A172 (cell line): ENCODE measurements at places on chromosomes 7 and 10.

- no peak for DNase-seq
Observed at GRCh38 chr10:96374639-96374984, 15.8 kb upstream of the OPALIN start.

- no peak for DNase-seq
Observed at GRCh38 chr10:19658131-19658530, 158.1 kb upstream of the PLXDC2 start.

DNA sequence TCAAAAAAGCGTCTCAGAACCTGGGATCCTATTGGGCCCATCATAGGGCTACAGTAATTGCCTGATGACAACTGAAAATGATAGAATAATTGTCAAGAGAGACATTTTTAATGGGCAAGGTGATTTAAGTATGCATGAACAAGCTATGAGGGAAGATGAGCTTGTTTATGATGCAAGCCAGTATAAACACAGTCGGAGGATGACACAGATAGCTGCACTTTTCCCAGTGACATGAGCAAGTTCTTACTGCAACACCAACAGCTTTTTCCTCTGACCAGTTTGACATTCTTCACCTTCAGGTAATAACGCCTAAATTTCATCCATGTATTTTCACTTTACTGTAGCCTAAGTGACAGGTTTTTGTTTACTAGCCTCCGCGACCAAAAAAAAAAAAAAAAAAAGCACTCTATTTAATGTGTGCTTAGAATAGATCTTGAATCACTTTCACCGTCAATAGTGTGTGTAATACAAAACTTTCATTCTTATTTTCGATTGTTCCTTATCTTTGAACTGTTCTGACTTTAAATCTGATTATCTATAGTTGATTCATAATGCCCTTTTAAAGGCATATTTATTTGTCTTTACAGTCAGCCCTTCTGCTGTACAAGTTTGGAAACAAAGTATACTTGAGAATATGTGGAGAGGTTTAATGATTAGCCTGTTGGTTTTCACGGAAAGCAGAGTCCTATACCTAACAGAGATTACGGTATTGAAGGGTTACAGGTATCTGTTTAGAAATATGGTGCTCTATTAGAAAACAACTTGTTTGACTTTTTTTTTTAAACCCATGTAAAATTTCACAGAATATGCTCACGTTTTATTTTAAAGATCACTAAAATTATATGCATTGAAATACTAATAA is 1.7 kb downstream of the FOXP2 start:
- no peak for DNase-seq

GRCh38 chr7:39086638-39087360 is 109.1 kb downstream of the POU6F2 start:
- DNase-seq, result no peak

- peak; percentile 10 for DNase-seq
Observed at GRCh38 chr10:137031-137430, 1.8 kb downstream of the ZMYND11 start.

DNA sequence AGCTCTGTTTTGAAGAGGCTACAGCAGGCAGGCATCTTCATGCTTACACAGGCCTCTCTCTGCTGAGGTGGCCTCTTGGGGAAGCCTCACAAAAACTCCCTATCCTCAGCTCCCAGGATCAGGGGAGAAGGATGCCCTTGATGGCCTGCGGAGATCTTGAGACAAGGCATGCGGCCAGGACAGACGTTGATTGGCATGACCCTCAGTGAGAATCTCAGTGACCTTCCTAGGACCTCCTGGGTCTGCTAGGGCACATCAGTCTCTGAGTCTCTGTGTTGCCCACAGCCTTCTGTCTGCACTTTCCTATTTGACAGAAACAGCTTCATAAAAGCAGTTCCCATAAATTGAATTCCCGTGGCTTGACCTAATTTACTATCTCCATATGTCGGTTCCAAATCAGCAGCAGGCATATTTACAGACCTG is 1005.8 kb upstream of the C7orf33 start:
- no peak for DNase-seq

DNA sequence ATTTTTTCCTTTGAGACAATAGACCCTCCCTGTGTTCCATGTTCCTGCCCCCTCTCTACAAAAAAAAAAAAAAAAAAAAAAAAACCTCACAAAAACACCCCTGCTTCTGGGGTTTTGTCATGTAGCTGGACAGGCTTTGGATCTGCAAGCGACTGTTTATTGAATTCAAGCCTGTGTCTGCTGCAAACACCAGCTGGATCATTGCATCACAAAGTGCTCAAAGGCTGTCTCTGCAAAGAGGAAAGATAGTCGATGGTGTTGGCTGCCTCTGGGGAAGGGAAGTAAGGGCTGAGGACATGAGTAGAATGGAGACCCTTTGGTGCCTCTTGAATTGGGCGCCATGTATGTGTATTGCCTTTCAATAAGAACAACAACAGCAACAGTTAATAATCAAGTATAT is 471.2 kb downstream of the PLXNA4 start:
- DNase-seq, result no peak

DNA sequence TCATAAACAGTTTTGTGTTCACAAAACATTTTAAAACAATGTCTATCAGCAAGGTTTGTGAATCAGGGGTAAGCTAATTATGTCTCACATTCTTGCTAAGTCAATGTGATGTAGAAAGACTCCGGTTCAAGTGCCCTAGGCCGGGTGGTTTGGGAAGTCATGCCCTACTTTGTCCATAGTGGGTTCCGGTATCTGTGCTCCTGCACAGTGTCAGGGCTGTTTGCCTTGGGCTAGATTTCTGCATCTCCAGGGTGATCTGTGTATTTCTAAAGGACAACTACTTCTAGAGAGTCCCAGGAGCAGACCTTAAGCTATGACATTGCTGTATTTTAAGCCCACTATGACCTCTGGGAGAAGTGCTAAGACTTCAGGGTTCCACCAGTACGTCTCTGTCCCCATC is 504.1 kb downstream of the PLXNA4 start:
- no peak for DNase-seq

DNA sequence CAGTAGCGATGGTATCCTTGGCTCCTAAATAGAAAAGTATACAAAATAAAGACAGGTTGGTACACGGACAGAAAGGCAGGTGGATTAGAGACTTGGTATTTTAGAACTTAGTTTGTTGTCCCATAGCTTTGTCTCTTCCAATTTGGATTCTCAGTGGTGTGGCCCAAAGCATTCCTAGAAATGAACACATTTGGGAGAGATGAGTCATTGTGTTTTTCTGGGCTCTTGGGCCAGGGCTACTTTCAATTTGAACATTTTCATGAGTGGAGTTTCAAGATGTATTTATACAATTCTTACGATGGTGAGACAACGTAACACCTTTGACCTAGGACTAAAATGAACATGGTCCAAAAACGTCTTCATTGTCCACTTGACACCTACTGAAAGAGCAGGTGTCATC is 225.1 kb upstream of the YAE1 start:
- no peak for DNase-seq

- no peak for DNase-seq
Observed at GRCh38 chr10:101292194-101293006, 61.6 kb upstream of the BTRC start.

- no peak for DNase-seq
Observed at GRCh38 chr7:94001396-94001795, 2.8 kb downstream of the BET1 start.

DNA sequence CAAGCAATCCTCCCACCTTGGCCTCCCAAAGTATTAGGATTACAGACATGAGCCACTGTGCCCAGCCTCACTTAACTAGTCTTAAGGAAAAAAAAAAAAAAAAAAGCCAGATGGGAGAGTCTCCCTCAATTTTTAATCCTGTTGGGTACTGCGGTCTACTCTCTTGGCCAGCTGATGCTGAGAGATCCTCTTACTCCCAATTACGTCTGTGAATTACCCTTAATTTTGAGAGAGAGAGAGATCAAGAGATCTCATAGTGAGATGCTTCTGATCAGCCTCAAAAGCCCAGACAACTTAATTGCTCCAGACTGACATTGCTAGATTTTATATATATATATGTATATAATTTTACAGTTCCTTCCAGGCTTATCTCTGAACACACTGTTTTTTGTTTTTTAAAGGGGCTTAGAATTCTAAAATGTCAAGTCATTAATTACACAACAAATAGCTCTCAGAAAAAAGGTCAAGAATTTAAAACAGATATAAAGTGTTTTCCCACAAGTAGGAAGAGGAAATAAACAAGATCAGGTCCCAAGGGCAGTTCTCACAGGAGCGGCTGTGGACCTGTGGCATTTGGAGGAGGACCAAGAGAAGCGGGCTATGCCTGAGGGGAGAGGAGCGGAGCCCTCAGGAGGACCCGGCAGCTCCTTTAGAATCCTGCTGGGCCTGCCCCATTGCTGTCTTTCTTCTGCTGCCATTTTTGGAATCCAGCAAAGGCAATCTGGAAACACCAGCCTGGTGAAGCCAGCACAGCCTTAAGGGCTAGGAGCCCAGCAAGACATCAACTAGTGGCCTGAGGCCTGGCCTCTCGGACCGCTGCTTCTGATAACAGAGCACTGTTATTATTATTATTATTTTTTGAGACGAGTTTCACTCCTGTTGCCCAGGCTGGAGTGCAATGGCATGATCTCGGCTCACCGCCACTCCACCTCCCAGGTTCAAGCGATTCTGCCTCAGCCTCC is 30.1 kb downstream of the DENND2A start:
- no peak for DNase-seq

- peak; percentile 67 for DNase-seq
Observed at GRCh38 chr7:127819975-127820731, 168.2 kb downstream of the SND1 start.

- no peak for DNase-seq
Observed at GRCh38 chr7:139557857-139558581, 34.5 kb downstream of the CLEC2L start.

DNA sequence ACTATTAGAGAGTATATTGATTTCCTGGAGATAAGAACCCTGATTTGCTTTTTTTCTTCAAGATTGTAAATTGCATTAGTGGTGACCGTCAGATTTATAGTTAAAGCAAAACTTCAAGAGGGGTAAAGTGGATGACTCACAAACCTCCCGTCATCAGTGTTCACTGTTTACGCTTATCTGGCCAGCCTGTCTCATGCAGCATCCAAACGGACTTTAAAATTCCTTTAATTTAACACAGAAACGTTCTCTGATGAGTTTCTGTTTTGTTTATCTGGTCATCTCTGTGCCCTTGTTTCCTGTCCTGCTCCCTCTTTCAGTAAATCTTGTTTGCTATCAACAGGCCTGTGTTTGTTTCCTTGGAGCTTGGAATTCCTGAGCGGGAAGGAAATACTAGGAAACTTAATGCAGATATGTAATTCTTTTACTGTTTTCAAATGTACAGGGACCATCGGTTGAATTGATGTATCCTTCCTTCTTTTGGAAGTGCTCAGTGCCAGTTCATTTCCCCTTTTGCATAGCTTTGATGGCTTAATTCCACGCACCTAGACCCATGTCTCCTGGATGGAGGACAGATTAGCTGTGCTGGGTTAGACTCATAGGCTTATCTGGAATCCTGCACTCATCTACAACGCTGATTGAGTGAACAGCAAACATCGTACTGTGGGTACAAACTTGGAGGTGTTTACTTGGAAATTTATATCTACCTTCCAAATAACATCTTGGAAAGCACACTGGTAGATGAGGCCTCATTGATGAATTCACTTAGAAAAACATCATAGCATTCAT is 21.3 kb downstream of the PTPRE start:
- peak; percentile 59 for DNase-seq

DNA sequence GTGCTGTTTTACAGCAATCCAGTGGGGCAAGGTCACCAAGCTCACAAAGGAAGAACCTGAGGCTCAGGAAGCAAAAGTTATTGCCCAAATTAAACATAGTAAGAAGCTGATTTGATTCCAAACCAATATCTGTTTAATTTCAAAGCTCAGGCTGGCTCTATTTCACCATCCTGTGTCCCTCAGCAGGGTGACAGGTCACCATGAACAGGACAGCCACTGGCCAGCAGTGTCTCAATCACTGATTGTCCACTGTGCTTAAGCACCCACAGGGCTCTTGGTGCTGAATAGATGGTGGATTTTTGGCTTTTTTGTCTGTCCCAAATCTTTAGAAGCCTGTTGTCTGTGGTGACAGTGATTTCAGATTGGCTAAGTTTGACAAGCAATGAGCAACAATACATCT is 146.4 kb upstream of the ZNF32 start:
- DNase-seq, result no peak

DNA sequence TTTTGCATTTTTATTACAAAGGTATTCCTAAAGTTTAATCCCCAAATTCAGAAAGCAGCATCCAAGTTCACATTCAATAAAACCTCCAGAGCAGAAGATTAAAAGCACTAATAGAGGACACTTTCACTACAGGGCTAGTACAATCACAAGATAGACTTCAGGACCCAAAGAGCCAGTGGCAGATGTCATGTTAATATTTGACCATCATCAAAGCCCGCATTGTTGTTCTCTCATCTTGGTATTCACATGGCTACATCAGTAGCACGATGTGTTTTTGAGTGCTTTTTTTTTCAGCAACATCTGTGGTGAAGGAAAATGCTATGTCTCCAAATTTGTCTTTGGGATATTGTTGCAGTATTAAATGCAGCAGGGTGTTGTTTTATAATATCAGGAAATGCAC is 134.3 kb downstream of the ARL4A start:
- DNase-seq, result no peak

DNA sequence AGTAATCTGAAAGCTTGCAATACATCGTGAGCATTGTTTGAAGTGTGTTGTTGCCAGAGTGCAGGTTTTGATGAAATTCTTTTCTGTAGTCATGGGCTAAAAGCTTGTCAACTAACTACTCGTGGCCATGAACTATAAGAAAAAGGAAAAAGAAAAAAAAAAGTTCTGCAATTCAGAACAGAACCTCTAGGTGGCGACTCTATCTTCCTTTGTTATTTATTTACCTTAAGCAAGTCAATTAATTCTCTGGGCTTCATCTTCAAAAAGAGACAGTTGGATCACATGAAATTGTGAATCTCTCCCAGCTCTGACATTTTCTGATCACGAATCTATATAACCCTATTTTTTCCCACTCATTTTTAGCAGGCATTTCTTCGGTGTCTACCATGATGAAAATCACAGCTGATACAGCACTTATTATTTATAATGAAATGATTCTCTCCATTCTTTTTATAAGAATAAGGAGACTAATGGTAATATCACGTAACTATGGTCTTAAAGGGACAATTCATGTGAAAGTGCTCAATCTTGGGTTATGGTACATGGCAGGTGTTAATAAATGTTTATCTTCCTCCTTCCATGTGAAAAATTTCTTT is 18.8 kb downstream of the TMEM196 start:
- peak; percentile 77 for DNase-seq

DNA sequence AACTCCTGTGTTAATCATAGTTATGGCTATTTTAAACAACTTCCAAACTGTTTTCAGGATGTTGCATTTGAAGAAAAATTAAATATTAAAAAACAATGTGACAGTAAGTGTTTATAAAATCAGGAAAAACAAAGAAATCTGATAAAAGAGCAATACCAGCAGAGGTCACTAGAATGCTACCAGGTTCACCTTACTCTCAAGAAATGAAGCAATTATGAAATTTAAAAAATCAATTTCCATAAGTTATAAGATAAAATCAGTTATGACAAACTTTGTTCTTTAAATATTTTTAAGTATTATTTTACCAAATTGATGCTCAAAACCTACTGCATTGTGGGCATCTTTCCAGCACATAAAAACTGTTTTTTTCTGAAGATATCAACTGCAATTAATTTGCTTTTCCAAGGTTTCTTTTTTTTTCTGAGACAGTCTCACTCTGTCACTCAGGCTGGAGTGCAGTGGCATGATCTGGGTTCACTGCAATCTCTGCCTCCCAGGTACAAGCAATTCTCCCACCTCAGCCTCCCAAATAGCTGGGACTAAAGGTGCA is 50.7 kb upstream of the RHEB start:
- DNase-seq, result no peak

GRCh38 chr7:109126404-109127050 is 556.9 kb downstream of the DNAJB9 start:
- no peak for DNase-seq

GRCh38 chr7:116897661-116898060 is 35.3 kb downstream of the CAPZA2 start:
- no peak for DNase-seq
